ENCODE measurements at places on chromosomes 11 and 22.

DNA sequence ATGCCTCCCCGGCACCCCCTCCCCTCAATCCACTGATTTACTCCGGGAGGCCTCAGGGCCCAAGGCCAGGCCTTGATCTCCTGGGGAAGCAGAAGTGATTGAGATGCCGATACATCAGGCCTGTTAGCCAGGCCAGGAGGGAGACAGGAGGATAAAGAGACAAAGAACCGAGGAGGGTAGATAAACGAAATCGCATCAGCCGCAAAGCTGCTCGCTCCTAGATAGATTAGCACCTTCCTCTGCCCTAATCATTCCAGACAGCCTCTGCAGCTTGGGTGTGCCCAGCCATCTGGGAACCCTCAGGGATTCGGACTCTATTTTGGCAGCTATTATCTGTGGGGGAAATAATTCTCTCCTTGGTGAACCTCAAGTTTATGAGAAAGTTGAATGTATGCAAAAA, 121.2 kb downstream of the ABTB2 start:
- no peak for DNase-seq

GRCh38 chr11:12454782-12455181, 77.4 kb downstream of the PARVA start:
- no peak for DNase-seq

DNA sequence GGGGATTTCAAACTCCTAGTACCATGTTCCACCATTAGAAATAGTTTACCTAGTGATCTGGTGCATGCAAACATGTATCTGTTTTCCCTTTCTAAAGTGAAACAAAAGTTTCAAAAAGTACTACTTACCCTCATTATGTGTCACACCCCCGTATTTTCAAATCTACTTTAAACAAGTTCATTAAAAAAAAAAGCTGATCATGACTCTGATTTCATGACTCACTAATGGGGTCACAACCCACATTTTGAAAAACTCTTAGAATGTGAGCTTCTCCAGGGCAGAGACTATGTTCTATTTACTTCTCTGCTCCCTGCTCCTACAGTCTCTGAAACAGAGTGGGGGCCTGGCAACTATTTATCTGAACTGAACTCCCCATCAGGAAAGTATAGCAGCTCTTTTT, 18.2 kb downstream of the CHRM1 start:
- DNase-seq: no peak

DNA sequence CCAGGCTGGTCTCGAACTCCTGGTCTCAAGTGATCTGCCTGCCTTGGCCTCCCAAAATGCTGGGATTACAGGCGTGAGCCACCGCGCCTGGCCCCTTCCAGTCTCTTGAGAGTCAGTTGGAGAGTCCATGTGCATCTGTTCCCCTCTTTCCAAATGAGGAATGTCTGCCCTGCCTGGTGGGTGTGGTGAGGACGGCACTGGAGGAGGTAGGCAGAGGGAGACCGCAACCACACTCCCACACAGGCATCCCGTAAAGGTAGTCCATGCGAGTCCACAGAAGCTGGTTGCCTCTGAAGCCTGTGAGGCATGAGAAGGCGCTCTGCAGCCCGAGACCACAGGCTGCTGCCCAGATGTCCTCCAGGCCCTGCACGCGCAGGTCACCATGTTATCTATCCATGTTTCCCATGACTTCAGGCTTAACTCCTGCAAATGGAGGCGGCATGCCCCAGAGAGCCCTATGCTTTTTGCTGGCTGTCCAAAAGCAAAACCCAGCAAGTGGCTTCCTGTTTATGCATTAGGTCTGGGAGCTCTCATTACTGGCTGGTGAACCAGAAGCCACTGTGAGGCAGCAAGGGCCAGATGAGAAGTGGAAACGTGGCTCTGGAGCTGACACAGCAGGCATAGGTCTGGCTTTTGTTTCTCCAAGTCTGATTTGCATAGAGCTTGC, 43.4 kb downstream of the GRIK4 start:
- DNase-seq: no peak

DNA sequence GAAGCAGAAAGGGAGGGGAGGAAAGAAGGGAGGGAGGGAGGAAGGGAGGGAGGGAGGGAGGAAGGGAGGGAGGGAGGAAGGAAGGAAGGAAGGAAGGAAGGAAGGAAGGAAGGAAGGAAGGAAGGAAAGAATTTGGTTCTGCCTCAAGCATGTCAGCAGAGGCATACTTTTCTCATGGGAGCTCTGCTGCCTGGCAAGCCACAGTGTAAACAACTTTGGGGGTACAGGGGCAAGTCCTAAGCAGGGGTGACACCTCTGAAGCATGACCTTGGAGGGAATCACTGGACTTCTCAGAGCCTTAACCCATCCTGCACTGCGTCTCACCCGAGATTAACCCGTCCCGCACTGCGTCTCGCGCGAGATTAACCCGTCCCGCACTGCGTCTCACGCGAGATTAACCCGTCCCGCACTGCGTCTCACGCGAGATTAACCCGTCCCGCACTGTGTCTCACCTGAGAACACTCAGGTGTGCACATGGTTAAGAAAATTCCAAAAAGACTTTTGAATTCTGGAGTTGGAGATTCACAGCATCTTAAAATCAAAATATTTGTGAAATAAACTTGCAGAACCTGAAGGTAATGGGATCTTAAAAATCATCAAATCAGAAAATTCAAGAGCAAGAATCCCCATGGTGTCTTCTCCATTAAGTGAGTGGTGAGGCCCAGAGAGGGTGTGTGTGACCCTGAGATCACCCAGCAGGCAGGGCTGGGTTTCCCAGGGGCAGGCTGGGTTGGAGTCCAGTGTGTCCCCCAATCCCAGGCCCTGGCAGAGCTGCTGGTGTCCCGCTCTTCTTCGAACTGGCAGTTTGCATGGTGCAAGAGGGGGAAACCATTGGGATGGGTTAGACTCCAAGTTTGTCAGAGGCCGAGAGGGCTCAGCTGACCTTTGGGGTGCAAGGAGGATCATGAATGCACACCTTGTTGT, 190.4 kb downstream of the MN1 start:
- no peak for DNase-seq

All from HuH-7.5 (cell line).